ENCODE measurements at places on chromosomes 2 and 18. TPM values are rescaled to one million over a fixed set of nuclear protein-coding genes. Genes with fewer than 3 reads are reported as not detected.

Gene HOXD3
- total RNA-seq: 0.57 TPM

Gene ASPRV1
- total RNA-seq: 1.4 TPM

Gene INHBB
- total RNA-seq: 2.3 TPM

Gene DNAH7
- total RNA-seq: 33.5 TPM

Gene NGEF
- 1.3 TPM for total RNA-seq

Gene HOXD9
- total RNA-seq: not detected

GRCh38 chr18:21826196-21826595, 85.6 kb downstream of the MIB1 start:
- no peaks in the 10 kb centered on the region for H3K4me1 ChIP-seq
- no peak for DNase-seq
- no peak overlapping the region for H3K4me3 ChIP-seq

- no peaks in the 10 kb centered on the region for H3K27me3 ChIP-seq
- no peaks in the 10 kb centered on the region for H3K36me3 ChIP-seq
- no peak overlapping the region for H3K4me3 ChIP-seq
- DNase-seq: no peak
- no peak overlapping the region for H3K27ac ChIP-seq
Measured at GRCh38 chr2:238149841-238150572, 8.8 kb upstream of the ERFE start.

DNA sequence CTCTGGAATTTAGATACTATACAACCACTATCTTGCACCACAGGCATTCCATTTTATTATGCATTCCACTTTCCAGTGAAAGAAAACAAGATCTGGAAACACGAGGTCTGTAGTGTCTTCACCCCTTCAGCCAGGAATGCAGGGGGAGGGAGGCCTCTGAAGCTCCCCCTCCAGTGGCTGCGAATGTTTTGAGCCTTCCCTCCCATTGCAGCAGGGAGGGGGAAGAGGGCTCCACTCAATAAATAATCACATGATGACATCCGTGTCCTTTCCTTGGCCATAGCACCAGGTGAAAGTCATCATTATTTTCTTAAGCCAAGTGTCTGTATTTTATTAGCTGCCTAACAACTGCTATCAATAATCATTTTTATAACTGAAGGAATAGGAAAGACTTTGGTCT, 38.6 kb downstream of the ALPK2 start:
- no peaks in the 10 kb centered on the region for H3K4me1 ChIP-seq
- H3K27ac ChIP-seq: no peak overlapping the region
- no peak for DNase-seq
- H3K36me3 ChIP-seq: no peaks in the 10 kb centered on the region

DNA sequence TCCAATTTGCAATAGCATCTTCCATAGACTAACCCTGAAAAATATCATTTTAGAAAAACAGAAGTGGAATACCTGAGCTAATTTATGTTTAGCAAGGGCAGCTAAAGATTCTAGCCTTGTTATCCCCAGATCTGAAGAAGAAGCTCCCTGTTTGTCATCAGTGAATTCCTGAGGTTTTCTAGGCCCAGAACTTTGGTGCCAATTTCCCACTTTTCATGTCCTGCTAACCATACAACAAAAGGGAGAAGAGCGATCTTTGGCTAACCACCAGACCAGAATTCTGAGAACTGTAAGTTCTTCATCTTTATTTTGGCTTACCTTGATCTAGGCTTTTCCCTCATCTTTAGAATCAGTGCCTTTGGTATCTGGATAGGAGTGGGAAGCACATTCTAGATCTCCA, 51.3 kb upstream of the RASGRP3 start:
- no peaks in the 10 kb centered on the region for H3K36me3 ChIP-seq
- no peak overlapping the region for H3K27ac ChIP-seq
- no peak overlapping the region for H3K4me3 ChIP-seq
- no peaks in the 10 kb centered on the region for H3K4me1 ChIP-seq
- no peaks in the 10 kb centered on the region for H3K27me3 ChIP-seq

- no peaks in the 10 kb centered on the region for H3K36me3 ChIP-seq
- no peaks in the 10 kb centered on the region for H3K4me1 ChIP-seq
- H3K4me3 ChIP-seq: no peak overlapping the region
- H3K27me3 ChIP-seq: no peaks in the 10 kb centered on the region
- DNase-seq: no peak
Measured at GRCh38 chr18:45528712-45529336, 86.5 kb upstream of the SLC14A2 start.

DNA sequence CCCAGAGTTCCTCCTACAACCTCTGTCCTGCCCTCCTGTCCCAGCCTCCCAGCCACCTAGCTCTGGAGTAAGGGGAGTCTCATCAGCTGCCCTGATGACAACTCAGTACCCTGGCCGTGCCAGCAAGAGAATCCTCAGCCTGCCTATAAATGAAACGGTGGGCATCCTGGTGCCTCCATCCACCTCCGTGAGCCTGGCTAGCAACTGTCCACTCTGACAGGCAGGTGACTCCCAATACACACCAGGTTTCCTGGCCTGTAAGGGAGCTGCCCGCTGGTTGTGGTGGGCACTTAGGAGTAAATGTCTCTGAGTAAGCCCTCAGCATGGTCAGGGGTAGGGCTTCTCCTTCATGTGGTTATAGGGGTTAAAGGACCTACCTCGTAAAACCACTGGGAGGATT, 81.5 kb downstream of the XDH start:
- H3K4me1 ChIP-seq: peaks cover 5% of the 10 kb centered on the region
- no peaks in the 10 kb centered on the region for H3K36me3 ChIP-seq
- no peak overlapping the region for H3K27ac ChIP-seq
- H3K4me3 ChIP-seq: no peak overlapping the region
- H3K27me3 ChIP-seq: no peaks in the 10 kb centered on the region
- no peak for DNase-seq

- H3K36me3 ChIP-seq: peaks cover 55% of the 10 kb centered on the region
- H3K4me3 ChIP-seq: no peak overlapping the region
- H3K4me1 ChIP-seq: peaks cover 19% of the 10 kb centered on the region
- H3K27me3 ChIP-seq: no peaks in the 10 kb centered on the region
Measured at GRCh38 chr18:9933865-9934264, 20.0 kb downstream of the VAPA start.

- H3K4me3 ChIP-seq: no peak overlapping the region
- no peaks in the 10 kb centered on the region for H3K4me1 ChIP-seq
- H3K36me3 ChIP-seq: no peaks in the 10 kb centered on the region
- H3K27ac ChIP-seq: no peak overlapping the region
Measured at GRCh38 chr2:13651684-13652131, 935.0 kb downstream of the TRIB2 start.

- no peaks in the 10 kb centered on the region for H3K4me1 ChIP-seq
- H3K4me3 ChIP-seq: no peak overlapping the region
- no peaks in the 10 kb centered on the region for H3K36me3 ChIP-seq
- H3K27ac ChIP-seq: no peak overlapping the region
Measured at GRCh38 chr2:124112206-124112605, 87.1 kb downstream of the CNTNAP5 start.

GRCh38 chr2:9205963-9206948, at the start of gene ASAP2:
Gene ASAP2 (plus strand): TSS chr2:9206812. CDS start chr2:9207105, 293 bp downstream.
- peak within 1 kb of the TSS; percentile 69 for H3K4me3 ChIP-seq
- no peaks in the 10 kb centered on the region for H3K36me3 ChIP-seq
- H3K27me3 ChIP-seq: peaks cover 2% of the 10 kb centered on the region
- peaks cover 19% of the 10 kb centered on the region for H3K4me1 ChIP-seq

GRCh38 chr2:205056151-205056561, 510.9 kb downstream of the PARD3B start:
- H3K4me1 ChIP-seq: no peaks in the 10 kb centered on the region
- no peak for DNase-seq
- H3K27me3 ChIP-seq: no peaks in the 10 kb centered on the region
- H3K27ac ChIP-seq: no peak overlapping the region
- H3K4me3 ChIP-seq: no peak overlapping the region
- H3K36me3 ChIP-seq: no peaks in the 10 kb centered on the region

GRCh38 chr2:125398738-125399524, 1257.0 kb upstream of the GYPC start:
- DNase-seq: no peak
- H3K27ac ChIP-seq: no peak overlapping the region
- no peaks in the 10 kb centered on the region for H3K4me1 ChIP-seq
- H3K27me3 ChIP-seq: no peaks in the 10 kb centered on the region

DNA sequence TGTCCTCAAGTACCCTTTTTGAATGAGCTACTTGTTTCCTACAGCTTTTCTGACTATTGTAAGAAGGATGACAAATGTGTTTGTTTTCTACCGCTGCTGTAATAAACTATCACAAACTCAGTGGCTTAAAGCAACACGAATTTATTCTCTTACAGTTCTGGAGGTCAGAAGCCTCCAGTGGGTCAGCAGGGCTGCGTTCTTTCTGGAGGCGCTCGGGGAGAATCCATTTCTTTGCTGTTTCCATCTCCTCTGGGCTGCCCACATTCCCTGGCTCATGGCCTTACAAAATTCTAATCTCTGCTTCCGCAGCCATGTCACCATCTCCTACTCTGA, 128.5 kb downstream of the SPP2 start:
- no peaks in the 10 kb centered on the region for H3K4me1 ChIP-seq
- DNase-seq: no peak
- H3K4me3 ChIP-seq: no peak overlapping the region
- H3K36me3 ChIP-seq: no peaks in the 10 kb centered on the region

GRCh38 chr2:129907256-129907998, 72.0 kb upstream of the RAB6C start:
- H3K4me3 ChIP-seq: no peak overlapping the region
- H3K27me3 ChIP-seq: no peaks in the 10 kb centered on the region
- DNase-seq: no peak
- no peaks in the 10 kb centered on the region for H3K4me1 ChIP-seq
- H3K36me3 ChIP-seq: no peaks in the 10 kb centered on the region

DNA sequence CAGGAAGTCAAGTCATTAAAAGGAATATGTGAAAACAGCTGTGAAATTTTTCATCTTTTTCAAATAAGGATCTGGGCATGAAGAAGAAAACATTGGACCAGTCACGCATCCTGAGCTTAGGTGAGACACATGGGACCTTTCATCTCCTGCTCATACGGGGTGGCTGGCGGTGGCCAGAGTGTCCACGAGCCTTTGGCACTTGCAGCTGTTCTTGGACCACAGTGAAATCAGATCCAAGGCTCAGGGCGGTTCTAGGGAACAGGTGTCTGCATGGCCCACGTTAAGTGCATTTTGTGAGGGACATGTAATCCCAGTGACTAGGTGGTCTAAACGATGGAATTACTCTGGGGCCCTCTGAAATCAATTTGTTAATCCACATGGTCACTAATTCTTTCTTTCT, 212.7 kb upstream of the COPS8 start:
- no peak for DNase-seq
- no peak overlapping the region for H3K4me3 ChIP-seq
- H3K27ac ChIP-seq: no peak overlapping the region
- no peaks in the 10 kb centered on the region for H3K36me3 ChIP-seq

- peak; percentile 92 for DNase-seq
- peak overlapping the region; percentile 69 for H3K4me3 ChIP-seq
- peaks cover 46% of the 10 kb centered on the region for H3K4me1 ChIP-seq
- peak overlapping the region; percentile 89 for H3K27ac ChIP-seq
- no peaks in the 10 kb centered on the region for H3K27me3 ChIP-seq
Measured at GRCh38 chr18:2906704-2907549, 60.1 kb downstream of the EMILIN2 start.

- H3K27ac ChIP-seq: no peak overlapping the region
- no peaks in the 10 kb centered on the region for H3K4me1 ChIP-seq
- no peak for DNase-seq
- no peaks in the 10 kb centered on the region for H3K27me3 ChIP-seq
- H3K36me3 ChIP-seq: no peaks in the 10 kb centered on the region
Measured at GRCh38 chr2:160621748-160622147, 128.1 kb upstream of the RBMS1 start.

DNA sequence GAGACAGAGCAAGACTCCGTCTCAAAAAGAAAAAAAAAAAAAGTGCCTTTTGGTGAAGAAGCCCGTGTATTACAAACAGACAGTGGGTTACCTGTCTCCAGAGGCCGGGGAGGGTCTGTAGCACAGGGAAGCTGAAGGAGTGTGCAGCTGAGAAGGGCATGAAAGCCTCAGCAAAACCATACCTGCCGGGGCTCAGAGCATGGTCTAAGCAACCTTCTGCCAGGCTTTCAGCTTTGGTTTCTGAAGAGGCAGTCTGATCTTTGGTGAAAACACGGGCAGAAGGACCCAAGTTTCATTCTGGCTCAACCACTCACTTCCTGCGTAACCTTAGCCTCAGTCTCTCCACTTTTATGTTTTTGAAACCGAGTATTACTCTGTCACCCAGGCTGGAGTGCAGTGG, 21.5 kb downstream of the SH2D6 start:
- no peaks in the 10 kb centered on the region for H3K27me3 ChIP-seq
- H3K4me1 ChIP-seq: peaks cover 36% of the 10 kb centered on the region
- H3K36me3 ChIP-seq: no peaks in the 10 kb centered on the region
- no peak overlapping the region for H3K4me3 ChIP-seq
- no peak overlapping the region for H3K27ac ChIP-seq

GRCh38 chr2:161798027-161798426, 173.8 kb downstream of the SLC4A10 start:
- H3K27me3 ChIP-seq: no peaks in the 10 kb centered on the region
- no peak for DNase-seq
- no peak overlapping the region for H3K4me3 ChIP-seq
- H3K36me3 ChIP-seq: no peaks in the 10 kb centered on the region

- H3K4me3 ChIP-seq: no peak overlapping the region
- peaks cover 41% of the 10 kb centered on the region for H3K4me1 ChIP-seq
- H3K27ac ChIP-seq: no peak overlapping the region
- no peaks in the 10 kb centered on the region for H3K27me3 ChIP-seq
Measured at GRCh38 chr2:12300927-12301326, 415.8 kb upstream of the TRIB2 start.

DNA sequence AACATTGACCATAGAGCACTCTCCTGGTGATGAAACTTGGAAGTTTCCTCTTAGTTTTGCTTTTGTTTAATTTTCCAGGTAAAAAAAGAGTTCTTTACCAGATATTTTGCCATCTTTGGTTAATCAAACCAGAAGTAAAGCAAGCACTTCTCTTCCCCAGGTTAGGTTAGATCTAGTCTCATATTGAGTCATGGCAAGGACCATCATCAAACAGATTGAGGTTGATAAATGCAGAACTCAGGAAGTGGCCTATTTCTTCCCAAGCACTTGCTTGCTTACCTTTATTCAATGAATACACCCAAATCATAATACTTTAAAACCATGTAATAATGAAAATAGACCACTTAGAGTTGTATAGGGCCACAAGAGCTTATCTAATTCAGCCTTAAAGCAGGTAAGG, 23.4 kb downstream of the DNAH6 start:
- H3K4me3 ChIP-seq: no peak overlapping the region
- no peaks in the 10 kb centered on the region for H3K36me3 ChIP-seq
- no peak overlapping the region for H3K27ac ChIP-seq
- no peaks in the 10 kb centered on the region for H3K4me1 ChIP-seq
- H3K27me3 ChIP-seq: no peaks in the 10 kb centered on the region
